ENCODE measurements at places on chromosomes 5 and 9. TPM values are rescaled to one million over a fixed set of nuclear protein-coding genes. Genes with fewer than 3 reads are reported as not detected.

Gene TPPP
- total RNA-seq = 0.92 TPM

Gene MELK
- 71.4 TPM for total RNA-seq

Gene NMUR2
- total RNA-seq = not detected

Gene RAI14
- total RNA-seq = 65.4 TPM

Gene CFAP90
- total RNA-seq = 0.33 TPM

Gene COQ4
- total RNA-seq = 45.9 TPM

Gene ENHO
- 33.3 TPM for total RNA-seq

Gene RORB
- 0.52 TPM for total RNA-seq

Gene KIF12
- total RNA-seq = 2.0 TPM

Gene IL5
- total RNA-seq = not detected

Gene C5
- total RNA-seq = 1.0 TPM

Gene SLC34A3
- total RNA-seq = 0.03 TPM

Gene ROPN1L
- not detected for total RNA-seq

Gene SLC36A3
- total RNA-seq = not detected

Measured in H7 (cell line).